ENCODE measurements at places on chromosomes 5 and 9. TPM values are rescaled to one million over a fixed set of nuclear protein-coding genes. Genes with fewer than 3 reads are reported as not detected.

Gene IFNA13
- not detected for total RNA-seq

Gene PLPPR1
- not detected for total RNA-seq

Gene PCDHB13
- 1.1 TPM for total RNA-seq

Gene SEMA5A
- total RNA-seq, result 47.5 TPM

Gene LVRN
- total RNA-seq, result under 0.01 TPM

Gene OCLN
- 0.66 TPM for total RNA-seq

Gene STKLD1
- 0.79 TPM for total RNA-seq

Gene PCSK5
- 7.1 TPM for total RNA-seq

Gene PDE6A
- not detected for total RNA-seq

Gene NUP155
- 30.9 TPM for total RNA-seq

Gene ADRB2
- 3.7 TPM for total RNA-seq

Gene PTCH1
- total RNA-seq, result 0.92 TPM

Gene DAB2IP
- total RNA-seq, result 36.7 TPM

Gene BTNL3
- total RNA-seq, result not detected

Gene UBAC1
- 28.5 TPM for total RNA-seq

Gene SH3GL2
- total RNA-seq, result not detected

Gene PCDHB8
- total RNA-seq, result 0.62 TPM

Gene LCN1
- not detected for total RNA-seq

Gene SLC28A3
- under 0.01 TPM for total RNA-seq

Gene ASS1
- 149 TPM for total RNA-seq

Gene SPATA31A7
- not detected for total RNA-seq

Gene PRSS3
- total RNA-seq, result 55.5 TPM

Gene PCDHGA12
- 22.3 TPM for total RNA-seq

Gene SCGB3A2
- total RNA-seq, result not detected

Gene MEGF10
- 0.06 TPM for total RNA-seq

Gene PCDHGA4
- 4.0 TPM for total RNA-seq

Gene PCDHGA8
- 2.2 TPM for total RNA-seq

Gene CETN3
- total RNA-seq, result 13.5 TPM

Gene KLHL3
- 4.6 TPM for total RNA-seq

Gene PCDHA9
- 0.06 TPM for total RNA-seq

Gene DNM1
- total RNA-seq, result 1.1 TPM

Gene GABBR2
- 0.13 TPM for total RNA-seq

Gene RANBP3L
- 0.31 TPM for total RNA-seq

Gene IL33
- 180 TPM for total RNA-seq

Gene CCL27
- total RNA-seq, result not detected

Gene LYSMD3
- 13.9 TPM for total RNA-seq

Gene ST8SIA4
- 0.26 TPM for total RNA-seq

Gene PRDM9
- total RNA-seq, result not detected

Gene SH2D3C
- 1.1 TPM for total RNA-seq

Gene PPP2R2B
- total RNA-seq, result 0.79 TPM
